ENCODE measurements at places on chromosomes 3 and 15. TPM values are rescaled to one million over a fixed set of nuclear protein-coding genes. Genes with fewer than 3 reads are reported as not detected.

Gene CYP19A1
- total RNA-seq = 0.65 TPM

Gene RPL32
- 953 TPM for total RNA-seq

Gene ZNF620
- total RNA-seq = 1.6 TPM

Gene LYZL4
- not detected for total RNA-seq

Gene GPR160
- 1.2 TPM for total RNA-seq

Gene ANO10
- total RNA-seq = 12.3 TPM

Gene MAP6D1
- 2.2 TPM for total RNA-seq

GRCh38 chr15:31340047-31340446, 13.4 kb downstream of the KLF13 start:
- DNase-seq = peak; percentile 53

DNA sequence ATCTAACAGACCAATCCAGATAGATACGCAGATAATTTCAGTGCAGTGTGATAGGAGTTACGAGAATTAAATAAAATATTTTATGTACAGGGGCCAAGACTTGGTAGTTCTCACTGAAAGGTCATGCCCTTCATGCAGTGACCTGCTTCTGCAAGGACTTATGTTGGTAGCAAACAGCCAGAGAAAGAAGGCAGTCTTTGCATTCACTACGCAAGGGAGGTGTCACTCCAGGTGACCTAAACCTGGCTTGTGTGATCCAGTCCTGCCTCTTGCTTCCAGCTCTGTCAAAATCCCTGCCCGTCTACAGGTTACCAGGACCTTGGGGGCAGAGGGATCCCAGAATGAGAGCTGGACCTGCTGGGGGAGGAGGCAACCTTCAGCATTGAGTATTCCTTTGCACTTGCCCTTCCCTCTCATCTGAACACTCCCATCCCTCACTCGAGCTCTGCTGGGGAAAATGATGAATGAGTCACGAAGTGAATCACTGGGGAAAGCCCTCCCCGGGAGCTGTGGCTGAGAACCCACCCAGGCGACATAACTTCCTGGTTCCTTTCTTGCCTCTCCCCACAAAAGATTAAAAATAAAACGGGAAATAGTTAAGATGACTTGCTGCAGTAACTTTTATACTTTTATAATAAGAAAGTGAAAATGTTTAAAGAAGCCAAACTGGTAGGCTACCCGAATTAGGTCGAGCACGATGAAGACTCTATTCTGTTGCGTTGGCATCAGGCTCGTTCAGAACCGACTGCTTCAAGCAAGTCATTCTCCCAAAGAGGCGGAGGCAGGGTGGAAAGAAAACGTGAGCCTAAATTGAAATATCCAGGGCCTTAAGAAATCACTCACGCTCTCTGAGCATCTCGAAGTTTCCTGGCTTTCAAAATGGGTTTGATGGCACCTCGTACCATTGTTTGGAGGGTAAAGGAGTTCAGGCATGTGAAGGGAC, 216.1 kb downstream of the SLCO3A1 start:
- DNase-seq = no peak

- no peak for DNase-seq
These were observed 193.9 kb downstream of the DTWD1 start for GRCh38 chr15:49814709-49815108.

- DNase-seq = peak; percentile 79
These were observed 17.8 kb downstream of the LRIG1 start for GRCh38 chr3:66483006-66483405.

GRCh38 chr15:60384053-60384452, 13.7 kb downstream of the ANXA2 start:
- no peak for DNase-seq

GRCh38 chr3:37492977-37493471, 318.6 kb upstream of the LRRFIP2 start:
- no peak for DNase-seq

- no peak for DNase-seq
These were observed 37.3 kb downstream of the CACNA2D2 start for GRCh38 chr3:50466177-50466576.

DNA sequence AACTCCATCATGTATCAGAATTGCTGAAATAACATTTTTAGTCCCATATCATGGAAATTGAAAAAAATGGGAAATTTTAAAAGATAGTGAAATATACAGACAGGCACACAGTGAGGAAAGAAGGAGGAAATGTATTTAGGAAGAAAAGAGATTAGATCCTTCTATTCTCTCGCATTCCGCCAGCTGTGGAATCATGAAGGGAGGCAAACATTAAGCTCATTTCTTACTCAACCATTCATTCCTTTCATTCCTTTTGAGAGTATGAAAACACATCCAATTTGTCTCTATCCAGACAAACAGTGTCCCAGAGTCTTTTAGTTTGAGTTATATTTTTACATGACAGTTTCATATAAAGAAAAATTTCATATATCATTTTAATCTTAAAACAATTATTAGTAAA, 52.5 kb upstream of the KCNMB2 start:
- DNase-seq = no peak

DNA sequence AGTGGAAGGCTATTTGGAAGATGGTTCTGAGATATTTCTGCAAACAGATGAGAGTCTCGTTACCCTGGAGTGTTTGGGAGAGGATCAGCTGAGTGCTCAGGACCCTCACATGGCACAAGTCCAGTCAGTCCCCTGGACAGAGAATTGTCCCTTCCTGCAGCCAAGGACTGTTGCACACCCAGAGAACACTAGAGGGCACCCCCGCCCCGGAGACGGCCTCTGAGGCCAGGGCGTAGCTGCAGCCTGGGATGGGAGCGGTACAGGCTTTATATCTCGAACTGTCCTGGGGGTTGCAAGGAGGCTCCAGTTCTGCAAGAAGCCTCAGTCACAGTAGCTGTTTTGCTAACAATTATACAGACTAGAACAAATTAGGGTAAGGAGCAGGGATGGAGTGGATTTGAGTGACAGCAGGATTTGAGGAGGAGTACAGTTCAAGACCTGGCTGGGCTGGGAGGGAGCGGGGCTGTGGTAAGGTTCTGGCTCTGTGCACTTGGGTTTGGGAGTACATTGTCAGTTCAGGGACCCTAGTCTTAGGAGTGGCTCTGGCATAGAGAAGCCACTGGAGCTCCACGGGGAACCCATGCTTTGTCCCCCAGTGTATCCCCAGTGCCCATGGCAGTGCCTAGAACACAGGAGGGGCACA, 67.6 kb upstream of the HACD2 start:
- peak; percentile 87 for DNase-seq

- DNase-seq = no peak
These were observed 41.2 kb downstream of the RAB7A start for GRCh38 chr3:128767094-128767750.

- DNase-seq = no peak
These were observed 117.8 kb upstream of the PRICKLE2 start for GRCh38 chr3:64342940-64343688.

GRCh38 chr15:25971053-25971452, 107.9 kb upstream of the ATP10A start:
- no peak for DNase-seq

DNA sequence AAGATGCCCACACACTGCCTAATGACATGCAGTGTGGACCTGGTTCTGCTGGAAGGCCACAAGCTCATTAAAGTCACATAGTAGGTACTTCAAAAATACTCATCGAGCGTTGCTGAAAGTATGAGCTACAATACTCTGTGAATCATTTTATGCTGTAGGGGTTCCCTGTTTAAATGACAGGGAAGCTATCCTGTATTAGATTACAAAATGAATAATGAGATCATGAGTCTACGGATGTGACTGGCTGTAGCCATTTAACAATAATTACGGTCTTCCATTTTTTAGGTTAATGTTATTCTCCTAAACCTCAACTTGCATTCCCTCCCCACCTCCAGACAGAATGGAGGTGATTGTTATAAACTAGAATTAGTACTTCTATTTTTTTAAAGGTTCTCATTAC, 128.2 kb upstream of the FAM3D start:
- DNase-seq = no peak

Data from Right ventricle myocardium inferior (tissue), 1 donor.